ENCODE measurements at places on chromosomes 1 and 21.
A peak's percentile ranks its signal among the peaks of the same experiment; 100 is the strongest.

- no peak for DNase-seq
These were observed 81.2 kb upstream of the WNT4 start for GRCh38 chr1:22224091-22224490.

GRCh38 chr1:221740993-221741702 lies 741 bp downstream of the DUSP10 start:
- DNase-seq: peak; percentile 61

DNA sequence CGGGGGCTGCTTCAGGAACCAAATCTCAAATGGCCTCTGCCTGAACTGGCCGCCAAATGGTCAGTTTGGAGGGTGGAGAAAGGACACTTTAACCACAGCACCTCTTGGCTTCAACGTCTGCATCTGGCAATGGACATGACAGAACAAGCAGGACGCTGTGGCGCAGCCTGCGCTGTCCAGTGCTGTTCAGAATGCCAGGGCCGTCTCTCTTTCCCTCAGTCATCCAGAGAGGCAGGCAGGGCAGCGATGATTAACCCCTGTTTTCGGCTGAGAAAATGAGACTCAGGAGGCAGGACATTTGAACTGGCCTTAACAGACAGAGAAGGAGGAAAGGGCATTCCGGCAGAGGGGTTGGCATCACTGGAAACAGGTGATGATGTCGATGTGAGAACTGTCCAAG lies 48.6 kb downstream of the GLIS1 start:
- no peak for DNase-seq

GRCh38 chr1:211198880-211199279 lies 60.3 kb upstream of the RCOR3 start:
- DNase-seq: no peak

DNA sequence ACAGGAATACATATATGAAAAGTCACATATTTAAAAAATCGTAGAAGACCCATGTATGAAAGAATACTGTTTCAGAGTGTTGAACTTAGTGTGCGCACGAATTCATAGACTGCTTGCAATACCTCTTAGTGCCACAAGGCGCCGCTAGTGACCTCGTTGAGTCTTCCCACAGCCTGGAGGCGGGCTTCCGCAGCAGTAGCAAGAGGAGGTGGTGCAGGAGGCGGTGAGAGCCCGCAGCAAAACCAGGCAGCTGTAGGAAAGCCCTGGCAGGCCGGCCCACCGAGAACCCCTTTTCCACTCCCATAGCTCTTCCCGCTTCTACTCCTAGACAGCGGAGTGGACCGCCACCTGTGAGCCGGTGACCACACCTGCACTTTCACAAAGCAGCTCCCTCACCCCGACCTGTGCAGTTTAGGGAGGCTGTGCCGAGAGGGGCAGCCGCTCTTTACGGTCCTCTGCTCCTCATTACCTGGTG lies 23.5 kb downstream of the MTARC1 start:
- peak; percentile 82 for DNase-seq

DNA sequence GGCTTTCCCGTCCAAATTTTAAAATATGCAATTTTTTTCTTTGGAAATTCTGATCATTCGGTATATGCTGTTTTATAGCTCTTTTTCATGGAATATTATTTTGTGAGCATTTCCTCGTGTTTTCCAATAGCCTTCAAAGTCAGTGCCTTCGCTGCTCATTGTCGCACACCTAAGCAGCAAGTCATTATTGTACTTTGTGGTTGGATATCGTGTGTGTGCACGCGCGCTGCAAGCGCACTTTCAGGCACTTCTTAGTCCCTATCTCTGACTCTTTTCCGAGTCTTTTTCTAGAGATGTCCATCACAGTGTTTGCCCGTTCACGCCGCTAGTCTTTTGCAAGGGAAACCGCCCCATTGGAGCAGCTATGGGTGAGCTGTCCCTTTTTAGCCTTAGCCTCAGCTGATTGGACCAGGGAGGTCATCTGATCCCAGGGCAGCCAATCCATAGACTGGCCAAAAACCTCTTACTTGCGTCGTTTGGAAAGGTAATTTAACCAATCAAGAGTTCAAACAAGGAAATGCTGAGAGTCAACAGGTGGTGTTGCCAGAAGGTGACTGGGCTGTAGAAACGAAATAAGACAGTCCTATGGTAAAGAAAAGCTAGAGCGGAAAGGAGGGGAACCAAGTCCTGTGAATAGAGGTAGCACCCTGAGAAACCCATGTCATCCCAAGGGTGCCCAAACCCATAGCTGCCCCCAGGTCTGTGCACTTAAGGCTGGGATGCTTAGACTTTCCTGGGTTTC lies 710 bp upstream of the HYI start:
- peak; percentile 87 for DNase-seq

DNA sequence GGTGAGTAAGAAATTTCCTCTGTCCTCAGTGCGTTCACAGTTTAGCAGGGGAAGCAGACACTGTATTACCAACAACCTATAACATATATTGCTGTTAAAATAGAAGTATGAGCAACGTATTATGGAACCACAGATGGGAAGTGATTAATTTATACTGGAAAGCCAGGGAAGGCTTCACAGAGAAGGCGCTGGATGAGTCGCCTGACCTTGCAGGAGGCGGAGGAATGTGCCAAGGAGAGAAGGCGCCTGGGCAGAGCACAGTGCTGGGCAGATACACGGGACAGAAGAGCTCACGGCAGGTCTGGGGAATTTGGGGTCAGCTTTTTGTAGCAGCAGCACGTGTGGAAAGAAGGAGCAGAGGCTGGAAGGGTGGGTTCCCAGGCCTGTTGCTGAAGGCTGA lies 116.3 kb downstream of the DHRS3 start:
- DNase-seq: peak; percentile 68

GRCh38 chr1:28512058-28512611 lies 6.3 kb downstream of the RCC1 start:
- DNase-seq: peak; percentile 33

- DNase-seq: no peak
These were observed 18.1 kb downstream of the ITSN1 start for GRCh38 chr21:33660406-33660805.

DNA sequence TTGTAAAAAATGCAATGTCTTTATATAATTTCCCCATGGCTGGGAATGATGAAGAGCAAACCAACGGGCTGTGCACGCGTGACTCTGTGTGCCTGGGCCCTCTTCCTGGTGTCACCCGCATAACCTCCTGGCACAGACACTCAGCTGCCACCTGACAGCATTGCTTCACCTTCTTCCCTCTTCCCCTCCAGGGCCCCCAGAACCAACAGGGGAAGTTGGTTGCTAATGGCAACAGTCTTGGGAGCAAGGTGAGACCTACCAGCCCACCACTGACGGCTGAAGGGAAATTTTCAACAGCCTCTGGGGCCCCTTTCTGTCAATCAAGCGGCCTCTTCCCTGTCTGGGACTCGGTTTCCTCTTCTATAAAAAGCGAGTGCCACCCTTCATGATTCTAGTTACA lies 33.2 kb downstream of the SSBP3 start:
- DNase-seq: no peak

DNA sequence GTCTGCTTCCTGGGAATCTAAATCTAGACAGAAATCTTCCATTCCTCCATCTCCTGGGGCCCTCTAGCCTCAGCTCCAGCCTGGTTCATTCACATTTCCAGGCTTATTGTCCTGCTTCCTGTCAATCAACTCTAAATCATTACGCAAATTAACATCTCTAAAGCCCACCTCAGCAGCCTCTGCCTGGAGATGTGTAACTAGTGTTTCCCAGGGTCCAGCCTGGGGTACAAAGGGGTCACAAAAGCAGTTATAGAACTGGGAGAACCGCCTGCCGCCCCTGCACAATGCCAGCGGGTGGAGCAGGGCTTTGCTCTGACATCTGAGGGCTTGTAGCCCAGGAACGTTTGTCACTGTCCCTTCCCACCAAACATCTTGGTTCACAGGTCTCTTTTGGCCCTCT lies 373.5 kb downstream of the RRAGC start:
- no peak for DNase-seq

GRCh38 chr1:170686291-170686690 lies 22.4 kb downstream of the PRRX1 start:
- DNase-seq: no peak
